Hindlimb muscle (tissue), 1 donor: ENCODE measurements at places on chromosomes 4 and X.

- DNase-seq: no peak
These were observed 689 bp downstream of the EXOC1L start for GRCh38 chr4:55820279-55820678.

DNA sequence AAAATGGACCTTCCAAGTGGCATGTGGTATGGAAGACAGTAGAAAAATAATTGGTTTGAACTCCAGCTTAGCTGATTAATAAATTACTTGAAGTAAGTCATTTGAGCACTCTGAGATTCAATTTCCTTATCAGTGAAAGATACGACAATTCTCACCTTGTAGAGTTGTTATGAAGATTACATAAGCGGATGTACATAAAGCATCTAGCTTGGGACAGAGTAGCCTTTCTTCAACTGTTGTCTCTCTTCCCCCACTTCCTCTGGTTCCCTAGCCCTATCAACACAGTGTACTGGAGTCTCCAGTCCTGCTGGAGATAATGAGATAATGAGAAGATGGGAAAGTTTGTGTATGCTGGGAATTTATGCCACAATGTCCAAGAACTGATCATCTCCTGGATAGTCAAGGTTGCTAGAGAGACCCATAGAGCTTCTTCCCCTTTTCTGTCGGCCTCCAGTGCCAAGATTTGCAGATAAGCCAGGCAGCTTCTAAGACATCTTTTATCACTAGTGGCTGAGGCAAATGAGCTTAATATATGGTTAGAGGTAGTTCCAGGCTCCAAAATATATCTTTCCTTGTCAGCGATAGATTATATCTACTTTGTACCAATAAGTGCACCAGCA is 33.9 kb downstream of the VSIG4 start:
- no peak for DNase-seq

- no peak for DNase-seq
These were observed 277.5 kb downstream of the FBXW7 start for GRCh38 chr4:152258391-152258790.

DNA sequence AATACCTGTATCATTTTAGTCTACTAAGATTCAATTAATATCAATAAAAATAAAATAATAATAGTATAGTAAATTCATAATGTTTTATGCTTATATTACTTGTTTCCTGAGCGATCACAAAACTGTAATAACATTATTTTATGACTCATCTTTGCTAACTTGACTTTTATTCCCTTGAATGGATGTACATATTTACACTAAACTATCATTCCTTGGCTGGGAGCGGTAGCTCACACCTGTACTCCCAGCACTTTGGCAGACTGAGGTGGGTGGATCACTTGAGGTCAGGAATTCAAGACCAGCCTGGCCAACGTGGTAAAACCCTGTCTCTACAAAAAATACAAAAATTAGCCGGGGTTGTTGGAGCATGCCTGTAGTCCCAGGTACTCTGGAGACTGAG is 104.0 kb upstream of the SLC34A2 start:
- no peak for DNase-seq

- no peak for DNase-seq
These were observed 93.8 kb downstream of the C4orf51 start for GRCh38 chr4:145773581-145774234.

DNA sequence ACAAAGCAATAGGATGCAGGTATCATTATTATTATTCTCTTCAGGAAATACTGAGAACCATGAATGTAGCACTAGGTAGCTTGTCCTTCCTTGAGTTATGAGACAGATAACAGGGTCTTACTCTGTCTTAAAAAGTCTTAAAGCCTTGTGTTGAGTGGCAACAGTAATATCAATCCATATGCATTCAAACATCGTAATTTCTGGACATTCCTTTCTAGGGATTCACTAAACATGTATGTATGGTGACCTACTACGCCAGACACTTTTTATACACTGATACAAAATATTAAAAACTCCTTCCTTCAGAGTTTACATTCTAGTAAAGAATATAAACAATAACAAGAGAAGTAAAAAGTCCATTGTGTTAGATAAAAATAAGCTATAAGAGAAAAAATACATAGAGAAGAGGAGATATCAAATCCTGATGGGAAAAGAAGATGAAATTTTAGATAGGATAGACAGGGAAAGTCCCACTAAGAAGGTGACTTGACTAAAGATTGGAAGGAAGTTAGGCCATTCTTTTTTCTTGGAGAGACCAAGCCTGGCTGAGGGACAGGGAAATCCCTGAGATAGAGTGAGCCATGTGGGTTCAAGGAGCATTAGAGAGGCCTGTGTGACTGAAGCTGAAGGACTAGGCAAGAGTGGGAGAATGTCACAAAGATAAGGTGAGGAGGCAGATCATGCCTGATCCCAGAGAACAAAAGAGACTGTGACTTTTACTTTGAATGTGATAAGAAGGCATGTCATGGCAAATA is 5.0 kb upstream of the DDX60L start:
- no peak for DNase-seq

DNA sequence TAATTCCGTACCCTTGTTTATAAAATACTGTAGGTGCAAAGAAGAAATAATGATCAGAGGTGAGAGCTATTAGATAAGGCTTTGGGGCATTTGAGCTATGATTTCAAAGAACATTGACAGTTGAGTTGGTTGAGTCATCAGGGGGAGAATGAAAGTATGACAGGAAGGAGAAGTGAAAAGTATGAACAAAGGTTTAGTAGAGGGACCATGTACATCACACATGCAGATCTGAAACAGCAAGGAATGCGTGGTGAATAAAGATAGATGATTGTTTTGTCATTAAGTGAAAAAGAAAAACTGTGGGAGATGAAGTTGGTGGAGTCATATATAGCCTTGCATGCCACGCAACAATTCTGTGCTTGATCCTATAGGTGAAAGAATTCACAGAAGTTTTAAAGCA is 163.1 kb downstream of the ARAP2 start:
- DNase-seq: no peak

GRCh38 chr4:186545436-186545835 is 9.9 kb downstream of the MTNR1A start:
- DNase-seq: no peak

DNA sequence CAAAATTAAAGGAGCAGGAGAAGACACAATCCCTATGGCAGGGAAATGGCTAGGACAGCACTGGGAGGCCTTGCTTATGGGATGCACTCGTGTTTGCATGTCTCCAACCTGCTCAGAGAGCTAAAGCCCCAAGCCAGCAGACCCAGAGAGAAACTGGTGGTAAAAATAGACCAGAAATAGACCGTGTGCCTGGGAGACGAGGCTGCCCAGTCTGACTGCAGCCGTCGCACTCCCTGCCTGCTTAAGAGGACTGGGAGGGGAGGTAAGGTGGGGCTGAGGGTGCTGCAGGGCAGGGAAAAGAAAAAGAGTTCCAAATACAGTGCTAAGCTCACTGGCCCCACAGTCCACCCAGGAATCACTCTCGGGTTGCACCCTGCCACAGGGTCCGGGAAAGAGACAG is 633.5 kb downstream of the BCOR start:
- DNase-seq: no peak

GRCh38 chr4:72909461-72909860 is 160.1 kb downstream of the COX18 start:
- no peak for DNase-seq

DNA sequence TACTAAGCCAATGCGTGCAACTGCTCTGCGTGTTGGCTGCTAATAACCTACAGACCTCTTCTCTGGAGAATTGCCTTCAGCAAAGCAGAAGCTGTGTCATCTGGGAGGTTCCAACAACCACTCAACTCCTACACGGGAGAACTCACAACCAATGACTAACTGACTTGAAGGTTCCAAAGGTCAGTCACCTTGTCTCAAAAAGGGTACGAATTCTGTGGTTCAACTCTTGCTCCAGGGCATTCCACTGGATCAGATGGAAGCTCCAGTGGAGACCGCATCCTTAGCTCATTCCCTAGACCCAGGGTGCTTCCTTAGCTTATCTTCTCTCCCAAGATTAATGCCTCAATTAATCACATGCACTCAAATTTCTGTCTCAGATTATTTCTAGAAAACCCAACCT is 222.7 kb downstream of the CHIC2 start:
- DNase-seq: no peak

DNA sequence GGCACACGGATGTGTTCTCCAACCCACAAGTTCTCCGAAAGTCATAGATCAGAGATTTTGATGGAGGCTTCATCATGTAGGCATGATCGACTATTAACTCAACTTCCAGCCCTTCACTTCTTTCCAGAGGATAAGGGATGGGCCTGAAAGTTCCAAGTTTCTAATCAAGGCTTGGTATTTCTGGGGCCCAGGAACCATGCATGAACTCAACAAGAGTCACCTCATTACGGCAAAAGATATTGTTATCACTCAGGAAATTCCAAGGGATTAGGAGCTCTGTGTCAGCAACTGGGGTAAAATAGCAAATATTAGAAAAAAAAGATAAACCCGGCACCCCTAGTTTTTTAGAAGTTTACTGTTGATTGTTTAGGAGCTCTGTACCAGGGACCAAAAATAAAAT is 240.1 kb upstream of the PPP1R2C start:
- DNase-seq: no peak

DNA sequence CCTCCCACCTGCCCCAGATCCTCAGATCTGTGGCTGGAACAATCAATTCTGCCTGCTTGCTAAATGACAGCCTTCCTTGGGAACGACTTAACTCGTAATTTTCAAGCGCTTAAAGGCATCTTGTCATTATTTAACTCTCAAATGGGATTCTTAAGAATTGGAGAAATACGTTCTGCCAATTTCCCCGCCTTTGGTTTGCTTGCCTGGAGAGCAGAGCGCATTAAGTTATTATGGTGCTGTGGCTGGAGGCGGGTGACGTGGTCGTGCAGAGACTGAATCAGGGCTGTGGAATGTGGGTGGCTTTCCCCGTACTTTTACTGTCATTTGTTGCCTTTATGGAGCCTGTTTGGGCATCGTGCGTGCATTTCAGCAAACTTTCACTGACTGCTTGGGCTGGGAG is 78.9 kb upstream of the PSAPL1 start:
- no peak for DNase-seq

DNA sequence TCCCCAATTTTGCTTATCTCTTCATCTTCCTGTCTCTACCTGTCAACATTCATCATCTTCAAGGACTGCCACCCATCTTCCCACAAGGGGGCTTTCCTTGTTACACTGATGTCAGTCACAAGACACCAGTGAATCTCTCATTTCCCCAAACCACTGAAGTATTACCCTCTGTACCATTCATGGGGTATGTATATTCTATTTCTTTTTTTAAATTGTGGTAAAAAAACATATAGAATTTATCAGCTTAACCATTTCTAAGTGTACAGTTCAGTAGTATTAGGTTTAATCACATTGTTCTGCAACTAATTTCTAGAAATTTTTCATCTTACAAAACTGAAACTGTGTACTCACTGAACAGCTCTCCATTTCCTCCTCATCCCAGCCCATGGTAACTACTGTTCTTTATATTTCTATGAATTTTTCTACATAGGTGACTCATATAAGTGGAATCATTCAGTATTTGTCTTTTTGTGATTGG is 98.6 kb downstream of the LARP7 start:
- DNase-seq: no peak

- DNase-seq: peak; percentile 13
These were observed 51.0 kb upstream of the NHSL2 start for GRCh38 chrX:71859637-71860036.

DNA sequence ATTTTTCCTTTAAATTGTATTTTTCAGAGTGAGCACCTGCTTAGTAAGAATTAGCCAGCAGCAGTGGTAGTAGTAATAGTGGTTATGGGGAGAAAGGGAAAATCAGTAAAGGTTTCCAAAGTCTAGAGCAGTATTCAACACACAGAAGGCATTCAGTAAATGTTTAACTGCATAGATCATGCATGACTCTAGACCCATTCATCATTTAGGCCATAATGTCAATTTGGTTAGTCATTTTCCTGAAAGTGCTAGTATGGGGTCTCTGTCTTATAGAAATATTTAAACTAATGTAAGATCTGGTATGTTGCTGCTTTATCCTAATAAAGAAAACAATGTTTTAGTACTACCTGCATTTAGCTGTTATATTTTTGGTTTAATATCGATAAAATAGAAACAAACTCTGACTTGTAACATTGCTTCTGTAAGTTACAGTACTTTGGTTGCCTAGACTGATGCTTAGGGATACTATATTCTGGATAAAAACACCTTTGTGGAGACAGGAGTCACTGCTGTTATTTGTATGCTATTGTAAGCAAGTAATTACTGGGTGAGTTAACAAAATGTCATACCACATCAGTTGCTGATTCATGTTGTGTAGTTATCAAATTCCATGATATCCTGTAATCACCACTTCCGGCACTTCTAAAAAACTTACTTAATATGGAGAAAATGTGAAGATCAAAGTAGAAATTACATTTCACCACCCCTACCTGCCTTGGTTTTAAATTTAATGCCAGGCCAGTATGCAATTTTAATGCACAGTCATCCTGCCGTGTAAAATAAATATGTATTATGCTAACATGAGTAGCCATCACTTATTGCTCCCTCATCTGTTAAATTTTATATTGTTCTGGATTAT is 115.8 kb upstream of the BMPR1B start:
- DNase-seq: no peak

- DNase-seq: no peak
These were observed 74.0 kb downstream of the SEL1L3 start for GRCh38 chr4:25788703-25789238.

GRCh38 chrX:78314561-78314960 is 12.8 kb downstream of the CYSLTR1 start:
- no peak for DNase-seq

GRCh38 chr4:80007745-80008149 is 65.3 kb downstream of the ANTXR2 start:
- no peak for DNase-seq

DNA sequence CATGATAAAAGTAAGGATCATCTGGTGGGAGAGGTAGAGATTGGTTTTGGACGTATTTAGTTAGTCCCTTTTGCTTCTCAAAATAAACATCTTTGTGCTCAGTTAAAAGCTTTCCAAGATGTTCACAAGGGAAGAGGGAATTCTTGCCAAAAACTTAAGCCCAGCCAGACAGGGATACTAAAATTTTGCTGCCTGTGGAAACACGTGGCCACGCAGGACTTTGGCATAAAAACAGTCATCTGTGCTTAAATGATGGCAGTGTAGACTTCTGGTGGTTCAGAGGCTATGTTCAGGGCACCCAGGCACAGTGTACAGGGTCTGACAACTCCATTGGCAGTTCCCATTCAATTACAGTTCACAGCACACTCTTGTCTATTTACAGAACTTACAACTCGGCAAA is 93.2 kb upstream of the JADE1 start:
- DNase-seq: peak; percentile 64

GRCh38 chr4:56195025-56195424 is 192.3 kb downstream of the AASDH start:
- no peak for DNase-seq

DNA sequence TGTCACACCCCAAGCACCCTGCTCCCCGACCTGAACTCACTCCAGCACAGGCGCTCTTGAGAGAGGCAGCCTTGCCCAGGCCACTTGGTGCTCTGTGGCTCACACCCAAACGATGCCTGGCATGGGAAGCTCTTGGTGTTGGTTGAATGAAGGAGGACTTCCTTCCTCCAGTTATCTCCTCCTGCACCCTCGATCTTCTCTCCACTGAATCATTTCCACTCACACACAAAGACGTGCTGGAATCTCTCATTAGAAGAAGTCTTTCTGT is 90.5 kb upstream of the TRIM2 start:
- no peak for DNase-seq
